ENCODE measurements at places on chromosomes 16 and 17.

- DNase-seq: no peak
These were observed 19.5 kb downstream of the MINK1 start for GRCh38 chr17:4852567-4853207.

GRCh38 chr17:41060052-41060604, at the start of gene KRTAP2-3:
KRTAP2-3 (minus strand) TSS chr17:41060114; CDS start chr17:41060050, 64 bp downstream.
- DNase-seq: no peak

DNA sequence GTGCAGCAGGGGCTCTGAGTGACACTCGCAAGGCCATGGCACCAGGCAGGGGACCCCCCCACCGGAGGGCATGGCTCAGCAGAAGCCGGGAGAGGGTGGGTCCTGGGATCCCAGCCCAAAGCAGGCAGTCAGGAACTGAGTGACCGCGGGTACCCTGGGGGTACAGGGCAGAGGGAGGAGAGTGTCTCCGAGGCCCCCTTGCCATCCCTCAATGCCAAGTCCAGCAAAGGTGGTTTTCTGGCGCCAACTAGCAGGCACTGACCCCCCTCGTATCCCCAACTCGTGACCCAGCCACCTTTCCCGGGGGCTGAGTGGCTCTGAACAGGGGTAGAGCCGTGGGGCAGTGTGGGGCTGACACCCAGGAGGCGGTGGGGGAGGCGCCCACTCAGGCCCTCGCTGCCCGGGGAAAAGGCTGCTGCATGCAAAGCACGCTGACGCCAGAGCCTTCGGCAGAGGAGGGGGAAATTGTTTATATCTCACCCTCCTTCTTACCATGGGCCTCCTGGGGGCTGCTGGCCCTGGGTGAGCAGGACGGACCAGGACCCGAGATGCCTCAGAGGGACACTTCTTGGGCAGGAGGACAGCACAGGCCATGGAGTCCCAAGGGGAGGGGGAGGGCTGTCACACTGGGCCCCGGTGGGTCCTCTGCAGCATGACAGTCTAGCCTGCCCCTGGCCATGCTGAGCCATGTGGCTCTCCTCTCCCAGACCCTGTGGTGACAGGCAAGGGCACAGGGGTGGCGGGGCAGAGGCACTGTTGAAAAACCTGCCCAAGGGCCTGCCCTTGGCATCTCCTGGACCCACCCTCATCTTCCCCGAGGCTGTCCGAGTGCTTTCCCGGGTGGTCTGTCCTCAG, 14.6 kb upstream of the ENPP7 start:
- no peak for DNase-seq

DNA sequence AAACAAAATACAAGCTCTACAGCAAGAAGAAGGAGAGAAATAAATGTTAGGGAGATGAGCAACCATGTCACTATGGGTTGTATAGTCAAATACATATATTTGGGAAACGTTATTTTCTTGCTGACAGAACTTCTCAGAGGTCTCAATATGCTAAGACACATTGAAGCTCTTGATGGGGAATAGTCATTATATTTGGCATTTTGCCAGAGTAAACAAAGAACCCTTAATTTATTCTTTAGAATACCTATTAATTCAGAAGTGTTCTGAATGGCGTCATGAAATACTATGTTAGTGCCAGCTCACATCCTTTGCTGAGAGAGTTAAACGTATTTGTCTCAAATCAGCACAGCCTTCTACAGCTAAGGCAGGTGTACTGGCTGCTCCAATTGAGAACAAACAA, 458.9 kb downstream of the CDH13 start:
- DNase-seq: no peak
